Activated T-helper 17 cell treated with anti-CD3 and anti-CD28 coated beads, Interleukin-2, amount 50 U/mL, for 72 hours (primary cell): ENCODE measurements at places on chromosomes 2 and 18.

DNA sequence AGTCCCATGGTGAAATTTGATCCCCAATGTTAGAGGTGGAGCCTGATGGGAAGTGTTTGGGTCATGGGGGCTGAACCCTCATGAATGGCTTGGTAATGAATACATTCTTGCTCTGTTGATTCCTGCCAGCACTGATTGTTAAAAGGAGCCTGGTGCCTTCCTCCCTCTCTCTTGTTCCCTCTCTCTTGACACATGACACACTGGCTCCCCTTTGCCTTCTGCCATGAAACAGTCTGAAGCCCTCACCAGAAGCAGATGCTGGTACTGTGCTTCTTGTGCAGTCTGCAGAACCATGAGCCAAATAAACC, 30.6 kb upstream of the EPC2 start:
- peak; percentile 19 for ATAC-seq

GRCh38 chr2:219918254-219918653, 290.8 kb downstream of the SLC4A3 start:
- no peak for ATAC-seq

- no peak for ATAC-seq
These were observed 185.5 kb downstream of the PTGR3 start for GRCh38 chr18:75023473-75023872.

DNA sequence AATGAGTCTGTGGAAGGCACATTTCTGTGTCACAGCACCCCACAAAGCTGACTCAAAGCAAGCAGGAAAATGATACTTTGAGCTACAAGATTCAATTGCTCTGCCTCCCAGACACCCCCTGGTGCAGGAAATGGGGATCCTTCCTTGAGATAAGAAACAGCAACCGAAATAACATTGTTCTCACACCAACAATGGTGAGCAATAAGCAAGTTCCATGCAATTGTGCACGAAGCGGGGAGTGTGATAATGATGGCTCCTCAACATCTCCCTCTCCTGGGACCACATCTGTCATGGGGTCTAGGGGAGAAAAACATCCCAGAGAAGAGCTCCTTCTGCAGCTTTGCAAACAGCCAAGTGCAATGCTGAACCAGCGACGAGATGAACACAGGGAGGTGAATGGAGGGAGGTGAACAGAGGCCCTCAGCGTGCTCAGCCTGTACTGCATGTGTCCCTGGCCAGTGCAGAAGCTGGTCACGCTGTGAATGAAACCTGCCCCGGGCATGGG, 67.7 kb downstream of the PDCL3 start:
- ATAC-seq = peak; percentile 89

- ATAC-seq = no peak
These were observed 125.9 kb upstream of the MYCN start for GRCh38 chr2:15814403-15814802.

GRCh38 chr2:110910423-110910822, 178.1 kb downstream of the ACOXL start:
- peak; percentile 52 for ATAC-seq

DNA sequence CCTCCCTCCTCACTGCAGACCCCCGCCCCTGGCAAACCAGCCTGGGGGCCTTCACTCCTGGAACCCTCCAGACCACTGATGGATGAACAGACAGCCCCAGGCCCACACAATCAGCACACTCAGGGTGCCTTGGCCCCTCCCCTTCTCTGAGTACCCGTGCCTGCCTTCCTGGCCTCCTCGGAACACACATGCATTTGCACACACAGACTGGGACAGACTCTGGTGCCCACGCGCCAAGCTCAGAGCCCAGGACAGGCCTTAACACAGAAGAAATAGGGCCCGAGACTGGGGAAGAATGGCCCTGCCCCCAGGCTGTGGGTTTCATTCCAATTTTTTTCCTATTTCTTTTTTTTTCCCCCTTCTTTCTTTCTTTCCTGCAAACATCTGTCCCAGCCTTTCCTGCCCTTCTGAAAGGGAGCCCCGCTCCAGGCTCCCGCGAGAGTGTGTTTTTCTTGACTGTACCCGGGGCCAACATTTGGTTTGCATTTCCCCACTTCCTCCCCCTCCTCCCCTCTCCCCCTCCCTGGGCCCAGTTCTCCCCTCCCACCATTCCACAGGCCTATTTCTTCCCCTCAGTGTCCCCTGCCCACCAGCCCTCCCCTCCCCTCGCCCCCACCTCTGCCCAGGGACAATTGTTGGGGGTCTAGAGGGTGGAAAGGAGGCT, 618 bp upstream of the TNS1 start:
- no peak for ATAC-seq

GRCh38 chr2:7621018-7621814, 704.0 kb downstream of the RNF144A start:
- ATAC-seq = peak; percentile 48

DNA sequence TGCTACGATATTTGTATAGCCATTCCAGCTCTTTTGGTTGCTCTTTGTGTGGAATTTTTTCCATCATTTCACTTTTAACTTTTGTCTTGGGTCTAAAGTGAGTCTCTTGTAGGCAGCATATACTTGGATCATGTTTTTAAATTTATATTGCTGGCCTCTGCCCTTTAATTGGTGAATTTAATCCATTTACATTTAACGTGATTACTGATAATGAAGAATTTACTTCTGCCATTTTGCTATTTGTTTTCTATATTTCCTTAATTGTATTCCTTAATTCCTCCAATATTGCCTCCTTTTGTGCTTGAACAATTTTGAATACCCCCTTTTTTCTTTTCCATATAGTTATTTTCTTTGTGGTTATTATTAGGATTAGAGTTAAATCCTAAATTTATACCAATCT, 21.0 kb upstream of the ADNP2 start:
- ATAC-seq = no peak

- ATAC-seq = no peak
These were observed 36.3 kb downstream of the FBXO11 start for GRCh38 chr2:47869859-47870595.

- ATAC-seq = no peak
These were observed 26.0 kb upstream of the PCBP1 start for GRCh38 chr2:70061317-70061716.

DNA sequence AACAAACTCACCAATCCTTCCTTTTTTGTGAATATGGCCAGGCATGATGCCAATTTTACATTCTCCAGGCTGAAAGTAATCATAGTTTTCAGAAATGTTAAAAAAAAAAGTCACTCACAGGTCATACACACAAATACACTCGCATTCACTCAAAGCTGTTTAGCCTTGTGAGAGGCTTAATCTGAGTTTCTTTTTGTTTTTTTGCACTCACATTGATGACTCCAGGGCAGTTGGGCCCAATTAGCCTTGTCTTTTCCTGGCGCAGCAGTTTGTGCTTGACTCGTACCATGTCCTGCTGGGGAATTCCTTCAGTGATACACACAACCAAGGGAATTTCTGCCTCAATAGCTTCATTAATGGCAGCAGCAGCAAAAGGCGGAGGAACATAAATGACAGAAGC, 18.0 kb downstream of the SUCLG1 start:
- ATAC-seq = no peak

GRCh38 chr18:13868501-13869271, 44.7 kb downstream of the MC5R start:
- no peak for ATAC-seq

DNA sequence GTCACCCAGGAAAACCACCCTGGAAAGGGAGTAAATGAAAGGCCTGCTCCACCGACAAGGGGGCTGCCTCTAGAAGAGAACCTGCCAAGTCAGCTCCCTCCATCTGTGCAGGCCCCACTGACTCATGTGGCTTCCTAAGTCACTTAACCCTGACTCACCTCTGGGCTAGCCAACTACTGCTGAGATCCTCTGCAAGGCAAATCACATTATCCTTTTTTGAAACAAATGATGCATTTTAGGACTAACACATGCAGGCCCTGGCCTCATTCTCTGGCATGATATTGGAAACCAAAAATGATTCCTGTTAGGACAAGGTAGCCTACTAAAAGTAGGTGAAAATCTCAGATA, 474.6 kb downstream of the EPHA4 start:
- peak; percentile 48 for ATAC-seq

DNA sequence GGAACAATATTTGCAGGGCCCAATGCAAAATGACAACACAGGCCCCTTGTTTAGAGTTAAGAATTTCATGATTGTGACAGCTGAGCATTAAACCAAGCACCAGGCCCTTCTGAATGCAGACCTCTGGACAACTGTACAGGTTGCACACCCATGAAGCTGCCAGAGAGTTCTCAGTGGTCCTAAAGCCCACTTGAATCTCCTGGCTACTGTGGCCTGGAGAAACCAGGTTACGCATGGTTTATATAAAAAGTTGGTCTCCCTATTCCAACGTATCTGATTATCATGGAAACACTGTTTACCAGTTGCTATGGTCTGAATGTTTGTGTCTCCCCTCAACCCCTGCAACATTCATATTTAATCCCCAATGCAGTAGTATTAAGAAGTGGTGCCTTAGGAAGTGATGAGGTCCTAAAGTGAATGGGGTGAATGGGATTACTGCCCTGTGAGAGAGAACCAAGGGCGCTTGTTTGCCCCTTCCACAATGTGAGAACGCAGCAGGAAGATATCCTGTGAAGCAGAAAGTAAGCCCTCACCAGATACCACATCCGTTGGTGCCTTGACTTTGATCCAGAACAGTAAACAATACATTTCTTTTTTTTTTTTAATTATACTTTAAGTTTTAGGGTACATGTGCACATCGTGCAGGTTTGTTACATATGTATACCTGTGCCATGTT, 48.0 kb upstream of the ANXA4 start:
- ATAC-seq = peak; percentile 58

GRCh38 chr2:196660244-196660643, 20.7 kb downstream of the CCDC150 start:
- ATAC-seq = no peak

GRCh38 chr2:43314299-43314927, 88.0 kb upstream of the ZFP36L2 start:
- ATAC-seq = no peak

DNA sequence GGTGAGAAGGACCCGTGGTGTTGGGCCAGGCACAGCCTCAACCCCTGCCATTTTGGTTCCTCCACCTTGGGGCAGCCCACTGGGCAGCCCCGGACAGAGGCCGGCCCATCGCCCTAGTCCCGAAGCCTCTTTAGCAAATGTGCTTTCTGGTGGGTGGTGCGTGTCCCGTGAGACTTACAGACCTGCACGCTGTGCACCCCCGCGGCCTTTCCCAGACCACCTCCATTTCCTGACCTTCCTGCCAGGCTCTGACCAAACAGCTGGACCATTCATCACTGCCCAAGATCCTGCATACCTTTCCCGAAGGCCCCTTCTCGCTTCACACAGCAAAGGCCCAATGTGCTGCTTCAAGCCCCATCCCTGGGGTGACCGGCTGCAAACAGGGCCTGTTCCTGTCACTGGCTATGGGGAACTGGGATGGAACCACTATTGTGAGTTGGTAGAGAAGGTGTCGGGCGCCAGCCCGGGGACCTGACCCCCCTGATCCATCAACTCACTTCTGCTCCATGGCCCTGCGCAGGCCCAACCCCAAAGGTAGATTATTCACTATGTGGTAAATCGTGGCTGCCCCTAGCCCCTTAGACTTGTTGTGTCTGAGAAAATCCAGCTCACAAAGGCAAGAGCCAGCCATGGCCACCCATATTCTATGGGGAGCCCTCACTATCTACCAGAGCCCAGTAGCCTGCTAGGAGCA, 341.0 kb downstream of the EIPR1 start:
- ATAC-seq = no peak

DNA sequence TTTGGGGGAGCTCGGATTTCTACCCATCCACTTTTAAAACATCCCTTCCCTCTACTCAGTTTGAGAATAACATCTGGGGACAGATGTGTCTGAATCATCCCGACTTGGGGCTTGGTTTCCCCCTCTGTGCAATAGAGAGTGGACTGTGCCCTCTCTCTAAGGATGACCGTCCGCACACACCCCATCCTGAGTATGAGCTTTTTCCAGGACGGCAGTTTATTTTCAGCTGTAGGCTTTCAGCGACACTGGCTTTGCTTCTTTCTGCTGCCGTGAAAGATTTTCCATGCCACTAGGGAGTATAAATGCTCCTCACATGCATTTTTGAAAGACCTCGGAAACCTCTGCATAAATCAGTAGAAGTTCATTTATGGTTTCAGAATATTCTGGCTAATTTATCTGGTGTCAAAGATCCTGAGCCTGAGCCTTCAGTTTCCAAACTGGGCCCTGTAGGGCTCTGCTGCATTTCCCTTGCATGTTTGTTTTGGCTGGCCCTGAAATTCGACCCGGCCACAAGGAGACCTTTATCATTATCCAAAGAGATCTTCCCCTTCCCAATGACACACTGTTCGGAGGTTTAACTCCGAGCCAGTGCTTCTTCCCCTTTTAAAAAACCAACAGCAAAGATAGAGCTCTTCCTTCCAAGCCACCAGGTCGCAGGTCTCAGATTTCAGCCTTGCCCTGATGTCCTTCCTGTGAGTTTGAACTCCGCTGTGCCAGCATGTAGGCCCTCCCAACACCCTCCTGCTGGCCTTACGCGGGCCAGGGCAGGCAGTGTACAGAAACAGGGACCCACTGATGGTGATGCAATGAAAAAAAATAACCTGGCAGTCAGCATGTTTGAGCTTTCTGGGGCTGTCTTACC, 53.3 kb downstream of the FECH start:
- no peak for ATAC-seq

DNA sequence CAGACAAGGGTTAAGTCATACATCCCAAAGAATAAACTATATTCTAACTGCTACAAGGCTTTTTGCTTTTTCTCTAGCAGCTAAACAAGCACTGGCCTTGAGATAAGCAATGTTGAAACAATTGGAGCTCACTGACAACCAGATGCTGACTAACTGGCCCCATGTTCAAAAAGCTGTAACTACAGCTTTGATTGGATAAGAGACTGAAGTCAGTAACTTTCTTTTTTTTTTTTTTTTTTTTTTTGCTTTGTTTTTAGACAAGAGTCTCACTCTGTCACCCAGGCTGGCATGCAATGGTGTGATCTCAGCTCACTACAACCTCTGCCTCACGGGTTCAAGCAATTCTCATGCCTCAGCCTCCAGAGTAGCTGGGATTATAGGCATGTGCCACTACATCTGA, 45.4 kb upstream of the TMEM163 start:
- ATAC-seq = no peak

DNA sequence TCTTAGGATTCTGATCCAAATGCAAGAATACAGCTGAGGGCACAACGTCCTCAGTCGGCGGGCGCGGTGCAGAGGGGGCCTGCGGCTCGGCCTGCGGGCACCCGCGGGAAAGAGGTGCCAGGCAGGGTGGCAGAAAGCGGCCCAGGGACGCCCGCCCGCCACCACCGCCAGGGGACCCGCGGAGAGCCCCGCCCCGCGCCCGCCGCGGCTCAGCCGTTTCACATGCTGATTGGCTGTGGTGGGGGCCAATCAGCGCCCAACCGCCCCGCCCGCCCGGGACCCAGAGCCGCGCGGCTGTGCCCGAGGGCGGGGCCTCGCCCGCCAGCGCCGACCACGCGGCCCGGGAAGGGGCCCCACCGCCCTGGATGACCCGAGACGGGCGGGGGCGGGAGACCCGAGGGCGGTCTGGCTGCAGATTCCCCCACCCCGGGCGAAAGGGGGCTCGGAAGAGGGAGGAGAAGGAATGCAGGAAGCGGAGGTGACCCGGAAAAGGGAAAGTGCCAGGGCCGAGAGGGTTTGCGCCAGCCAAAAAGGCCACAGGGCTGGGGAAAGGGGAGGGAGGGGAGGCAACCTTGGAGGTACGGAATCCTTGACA, 8.0 kb downstream of the IRS1 start:
- ATAC-seq = peak; percentile 98
